Hematopoietic multipotent progenitor cell (in vitro differentiated cells): ENCODE measurements at places on chromosomes 1 and 21.

- no peak for DNase-seq
Measured at GRCh38 chr1:42179275-42179674, 14.7 kb upstream of the GUCA2A start.

- DNase-seq, result no peak
Measured at GRCh38 chr1:209323743-209324142, 259.8 kb upstream of the CAMK1G start.

GRCh38 chr1:225453797-225454648, 26.2 kb upstream of the LBR start:
- no peak for DNase-seq

DNA sequence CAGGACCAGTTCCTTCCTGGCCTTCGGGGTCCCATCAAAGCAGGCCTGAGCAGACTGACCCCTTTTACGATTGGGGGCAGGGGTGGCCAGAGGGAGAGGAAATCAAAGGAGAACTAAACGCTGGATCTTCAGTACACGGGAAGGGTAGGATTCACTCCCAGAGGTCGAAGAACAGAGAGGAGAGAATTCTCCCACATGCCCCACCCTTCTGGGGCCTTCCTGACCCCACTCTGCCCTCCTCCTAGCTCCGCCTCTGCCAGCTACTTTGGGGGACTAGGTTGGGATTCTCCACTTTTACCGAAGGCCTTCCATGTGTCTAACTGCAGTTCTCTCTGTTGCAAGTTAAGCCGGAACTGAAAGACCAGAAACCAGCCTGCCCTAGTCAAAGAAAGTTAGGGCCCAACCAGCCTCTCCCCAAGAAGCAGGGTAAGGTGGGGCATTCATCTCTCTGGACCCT, 654 bp upstream of the ARHGEF2 start:
- DNase-seq, result no peak

- no peak for DNase-seq
Measured at GRCh38 chr1:18707696-18708257, 77.1 kb downstream of the PAX7 start.

- no peak for DNase-seq
Measured at GRCh38 chr1:155247667-155248553, 7.4 kb downstream of the ENTREP3 start.
